ENCODE measurements at places on chromosomes 3 and 15.

- DNase-seq = no peak
Observed at GRCh38 chr3:117518364-117518763, 808.8 kb downstream of the TUSC7 start.

GRCh38 chr15:93948726-93949125 lies 282.6 kb upstream of the MCTP2 start:
- no peak for DNase-seq

- DNase-seq = no peak
Observed at GRCh38 chr3:195030791-195031321, 240.1 kb downstream of the XXYLT1 start.

DNA sequence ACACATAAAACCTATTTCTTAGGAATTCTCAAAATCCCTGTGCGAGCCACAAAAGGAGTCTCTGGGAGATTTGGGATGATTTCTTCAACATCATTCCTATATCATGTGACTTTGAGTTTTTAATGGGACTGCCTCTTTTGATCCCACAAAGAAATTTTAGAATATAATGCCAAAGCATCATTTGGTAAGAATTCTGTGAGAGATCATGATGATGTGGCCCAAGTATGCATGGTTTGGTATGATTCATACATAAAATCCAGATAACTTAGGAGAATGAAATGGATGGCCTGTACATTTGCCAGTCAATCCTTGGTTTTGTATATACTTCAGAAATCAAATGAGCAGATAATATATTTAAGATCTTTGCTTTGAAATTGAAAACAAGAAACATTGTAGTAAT lies 61.3 kb downstream of the UBE2E2 start:
- DNase-seq = no peak

- no peak for DNase-seq
Observed at GRCh38 chr3:23843869-23844268, 38.1 kb downstream of the UBE2E1 start.

GRCh38 chr3:64102147-64102546 lies 78.9 kb upstream of the PSMD6 start:
- no peak for DNase-seq

DNA sequence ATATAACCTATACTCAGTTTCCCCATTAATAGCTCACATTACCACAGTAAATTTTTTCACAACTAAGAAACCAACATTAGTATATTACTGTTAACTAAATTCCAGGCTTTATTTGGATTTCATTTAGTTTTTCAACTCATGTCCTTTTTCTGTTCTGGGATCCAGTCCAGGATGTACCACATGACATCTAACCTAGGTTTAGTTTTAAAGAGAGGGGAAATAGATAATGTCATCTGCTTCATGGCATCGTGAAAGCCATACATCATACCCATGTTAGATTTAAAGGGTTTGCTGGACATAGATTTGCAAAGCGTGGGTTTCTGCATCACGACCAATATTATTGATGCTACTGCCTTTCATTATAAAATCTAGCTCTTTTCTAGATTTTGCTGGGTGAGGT lies 33.2 kb upstream of the RPP14 start:
- no peak for DNase-seq

DNA sequence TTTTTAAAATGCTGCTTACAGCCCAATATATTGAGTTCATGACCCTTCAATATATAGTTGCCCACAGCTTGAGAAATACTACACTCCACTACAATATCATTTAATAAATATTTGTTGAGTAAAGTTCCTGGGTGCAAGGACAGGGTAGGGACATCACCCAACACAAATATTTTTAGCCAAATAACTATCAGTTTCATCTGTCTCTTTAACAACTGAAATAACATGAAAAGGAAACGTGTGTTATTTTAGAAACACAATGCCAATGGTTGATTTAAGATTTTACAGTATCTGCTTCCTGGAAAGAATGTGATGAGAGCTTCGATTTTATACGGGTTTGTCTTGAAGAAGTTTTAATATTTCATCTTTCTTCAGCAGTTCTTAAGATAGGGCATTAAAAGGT lies 67.7 kb upstream of the CDV3 start:
- DNase-seq = no peak

DNA sequence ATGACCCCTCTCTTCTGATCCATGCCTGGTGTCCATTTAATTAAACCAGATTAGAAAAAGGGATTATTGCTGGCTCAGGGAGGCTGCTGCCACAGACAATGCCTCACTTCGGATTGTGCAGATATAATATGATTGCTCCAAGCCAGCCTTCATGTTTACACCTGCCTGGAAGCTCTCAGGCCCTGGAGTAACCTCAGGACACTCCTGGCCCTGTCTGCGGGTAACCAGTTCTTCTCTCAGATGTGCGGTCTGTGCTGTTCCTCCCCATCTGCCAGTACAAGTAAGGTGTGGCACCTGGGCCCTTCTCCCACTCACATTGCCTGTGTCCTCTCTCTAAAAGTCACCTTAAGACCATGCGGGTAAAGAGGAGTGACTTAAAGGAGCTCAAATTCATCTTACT lies 8.8 kb upstream of the GOLGA8J start:
- no peak for DNase-seq

DNA sequence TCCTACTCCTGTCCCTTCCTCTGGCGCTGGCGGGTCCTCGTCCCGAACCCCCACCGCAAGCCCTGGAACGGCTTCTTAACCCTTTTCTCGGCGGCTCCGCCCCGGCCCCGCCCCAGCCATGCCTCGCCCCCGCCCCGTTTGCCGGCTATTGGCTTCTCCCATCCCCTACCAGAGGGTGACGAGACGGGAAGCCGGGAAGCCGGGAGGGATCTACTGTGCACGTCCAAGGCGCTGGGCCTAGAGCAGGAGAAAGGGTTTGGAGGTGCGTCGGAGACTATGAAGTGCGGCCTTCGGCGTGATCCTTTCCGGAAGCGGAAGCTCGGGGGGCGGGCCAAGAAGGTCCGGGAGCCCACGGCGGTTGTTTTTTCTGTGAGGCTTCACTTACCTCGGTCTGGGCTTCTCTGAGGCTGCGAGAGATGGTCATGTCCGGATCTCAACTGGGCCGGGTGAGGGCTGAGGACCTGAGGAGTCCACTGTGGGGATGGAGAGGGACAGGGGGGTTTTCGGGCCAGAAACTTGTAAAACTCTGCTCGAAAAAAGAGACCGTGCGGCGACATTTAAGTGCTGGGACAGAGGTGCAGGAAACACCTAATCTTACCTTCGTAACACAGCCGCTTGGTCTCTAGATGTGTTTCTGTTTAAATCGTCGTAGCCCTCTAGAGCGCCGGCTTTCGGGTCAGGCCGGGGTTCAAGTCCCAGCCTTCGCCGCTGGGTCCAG lies 21.4 kb downstream of the ROPN1B start:
- DNase-seq = peak; percentile 73

DNA sequence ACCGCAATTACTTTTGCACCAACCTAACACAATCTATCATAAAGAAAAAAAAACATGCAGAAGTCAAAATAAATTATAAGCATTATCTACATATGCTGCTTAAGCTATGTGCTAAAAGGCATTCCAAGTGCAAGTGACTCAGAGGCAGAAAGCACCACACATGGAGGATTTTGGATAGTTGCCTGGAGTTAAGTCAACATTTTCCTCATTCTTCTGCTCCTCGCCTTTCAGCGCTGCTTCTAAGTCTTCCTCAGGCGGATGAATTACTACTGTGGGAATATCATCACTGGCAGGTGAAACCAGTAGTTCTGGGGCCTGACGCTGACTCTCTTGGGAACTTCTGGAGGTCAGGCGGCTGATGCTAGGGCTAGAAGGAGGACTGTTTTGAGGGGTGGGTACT lies 53.1 kb downstream of the SLC4A7 start:
- no peak for DNase-seq

GRCh38 chr3:8458711-8459110 lies 42.9 kb upstream of the LMCD1 start:
- no peak for DNase-seq

GRCh38 chr15:56674857-56675256 lies 58.5 kb downstream of the ZNF280D start:
- no peak for DNase-seq

DNA sequence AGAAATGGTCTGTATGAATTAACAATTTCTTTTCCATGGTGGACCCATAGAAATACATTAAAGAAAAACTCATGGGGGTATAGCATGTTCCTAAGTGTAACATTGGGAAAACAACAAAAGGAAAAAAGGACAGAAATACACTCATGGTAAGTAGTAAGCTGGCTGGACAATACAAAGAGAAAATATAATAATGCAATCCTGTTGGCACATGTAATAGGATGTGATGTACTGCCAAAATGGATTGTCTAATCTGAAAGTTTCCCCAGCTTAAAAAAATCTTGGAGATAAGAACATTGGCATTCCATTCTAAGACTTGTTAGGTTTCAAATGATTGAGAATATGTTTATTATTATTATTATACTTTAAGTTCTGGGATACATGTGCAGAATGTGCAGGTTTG lies 128.1 kb downstream of the MBNL1 start:
- DNase-seq = no peak

GRCh38 chr3:61347981-61348380 lies 96.7 kb upstream of the FHIT start:
- DNase-seq = peak; percentile 79

DNA sequence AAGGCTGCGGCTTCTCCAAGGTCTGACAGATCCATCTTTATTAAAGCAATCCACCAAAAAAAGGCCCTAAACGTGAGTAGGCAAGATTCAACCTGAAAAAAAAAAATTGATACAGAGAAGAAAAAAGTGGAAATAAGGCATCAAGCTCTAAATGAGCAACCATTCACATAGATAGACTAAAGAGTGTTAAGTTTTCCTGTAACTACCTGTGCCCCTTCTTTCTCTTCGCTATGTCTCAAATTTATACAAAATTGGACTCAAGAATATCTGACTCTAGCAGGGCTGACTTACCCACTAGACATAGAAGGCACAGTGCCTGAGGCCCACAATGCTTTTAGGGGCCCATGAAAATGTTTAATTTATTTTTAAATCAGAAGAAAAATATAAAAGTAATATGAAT lies at the start of gene MYH15:
TSS of gene MYH15 (minus strand) at position 101 of the 400 bp plus-strand sequence. CDS start at position 35, 66 bp downstream.
- no peak for DNase-seq

DNA sequence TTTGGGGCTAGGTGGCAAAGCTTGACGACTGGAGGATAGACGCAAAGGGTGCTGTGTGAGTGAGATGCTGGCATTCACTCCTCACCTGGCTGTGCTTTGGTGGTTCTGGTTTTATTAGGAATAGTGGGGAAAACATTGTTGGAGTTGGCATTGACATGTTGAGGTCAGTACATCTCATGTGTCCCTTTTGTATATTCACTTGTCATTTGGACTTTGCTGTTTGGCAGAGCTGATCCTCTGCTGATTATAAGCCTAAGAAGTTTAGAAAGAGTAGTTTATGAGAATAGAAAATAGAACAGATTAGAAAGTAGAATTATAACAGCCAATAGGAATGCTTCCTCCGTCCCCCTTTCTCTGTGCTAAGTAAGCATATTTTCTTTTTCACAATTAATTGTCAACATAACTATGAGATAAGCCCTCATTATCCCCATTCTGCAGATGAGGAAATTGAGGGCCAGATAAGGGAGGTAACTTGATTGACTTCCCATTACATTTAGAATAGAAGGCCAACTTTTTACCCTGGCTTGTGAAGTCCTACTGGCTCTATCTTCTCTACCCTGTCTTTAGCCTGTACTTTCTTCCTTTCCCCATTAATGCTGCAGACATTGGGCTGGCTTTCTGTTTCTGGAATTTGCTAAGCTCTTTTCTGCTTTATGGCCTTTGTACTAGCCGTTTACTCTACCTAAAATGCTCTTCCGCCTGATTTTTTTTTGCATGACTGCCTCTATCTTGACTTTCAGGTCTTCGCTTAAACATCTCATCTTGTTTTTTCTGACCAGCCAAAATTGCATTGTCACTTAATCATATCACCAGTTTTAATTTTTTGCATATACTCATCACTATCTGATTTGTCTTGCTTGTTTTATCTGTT lies 12.8 kb downstream of the ITPR1 start:
- peak; percentile 80 for DNase-seq

DNA sequence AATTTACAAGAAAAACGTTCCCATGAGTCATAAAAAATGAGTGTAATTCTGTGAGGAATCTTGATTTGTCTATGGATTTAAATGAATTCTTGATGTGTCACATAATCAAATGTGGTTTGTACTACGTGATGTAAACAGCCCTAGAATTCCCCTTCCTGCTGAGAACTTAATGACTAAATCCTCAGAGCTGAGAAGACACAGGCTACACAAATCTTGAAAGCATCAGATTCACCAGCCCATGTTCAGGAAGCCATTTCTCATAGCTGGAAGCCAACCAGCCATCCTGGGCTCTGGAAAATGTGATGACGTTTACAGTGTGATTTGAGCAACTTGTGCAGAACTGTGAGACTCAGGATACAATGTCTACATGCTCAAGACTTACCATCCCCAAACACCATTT lies 193.7 kb upstream of the MME start:
- no peak for DNase-seq

DNA sequence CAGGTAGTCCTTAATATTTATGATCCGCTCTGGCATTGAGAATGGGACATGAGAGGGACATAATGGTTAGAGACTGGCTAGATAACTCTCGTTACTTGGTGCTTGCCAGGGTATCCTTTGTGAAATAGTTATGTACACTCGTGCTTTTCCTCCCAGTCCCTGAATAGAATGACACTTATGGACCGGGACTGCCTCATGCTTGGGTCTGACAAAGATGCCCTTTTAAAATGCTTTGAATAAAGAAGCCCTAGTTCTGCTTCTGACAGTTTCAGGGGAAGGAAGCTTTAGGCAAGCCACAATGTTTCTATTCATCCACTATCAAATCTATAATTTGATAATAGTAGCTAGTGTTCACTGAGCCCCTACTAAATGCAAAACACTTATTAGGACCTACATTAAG lies 29.4 kb downstream of the POLR2M start:
- no peak for DNase-seq

- no peak for DNase-seq
Observed at GRCh38 chr15:33716025-33716424, 252.3 kb upstream of the CHRM5 start.

GRCh38 chr15:67109141-67110034 lies 44.0 kb downstream of the SMAD3 start:
- no peak for DNase-seq
